ENCODE measurements at places on chromosomes 7 and 10. TPM values are rescaled to one million over a fixed set of nuclear protein-coding genes. Genes with fewer than 3 reads are reported as not detected.
A peak's percentile ranks its signal among the peaks of the same experiment; 100 is the strongest.

- H3K4me3 ChIP-seq, result no peak overlapping the region
- no peaks in the 10 kb centered on the region for H3K27me3 ChIP-seq
- no peak for DNase-seq
- no peaks in the 10 kb centered on the region for H3K4me1 ChIP-seq
These were observed 89.7 kb downstream of the NKX6-2 start for GRCh38 chr10:132696204-132696603.

GRCh38 chr7:45268013-45268412 lies 110.4 kb downstream of the RAMP3 start:
- H3K4me3 ChIP-seq, result no peak overlapping the region
- no peaks in the 10 kb centered on the region for H3K4me1 ChIP-seq
- H3K36me3 ChIP-seq, result no peaks in the 10 kb centered on the region
- H3K27ac ChIP-seq, result no peak overlapping the region
- DNase-seq, result no peak
- H3K27me3 ChIP-seq, result peaks cover 9% of the 10 kb centered on the region

GRCh38 chr7:158759245-158759614 lies 54.6 kb upstream of the NCAPG2 start:
- no peak for DNase-seq
- no peak overlapping the region for H3K27ac ChIP-seq
- no peak overlapping the region for H3K4me3 ChIP-seq
- H3K4me1 ChIP-seq, result peaks cover 5% of the 10 kb centered on the region
- peaks cover 94% of the 10 kb centered on the region for H3K36me3 ChIP-seq

MAT1A gene
- total RNA-seq, result 1.0 TPM

PLCE1 gene
- 10.5 TPM for total RNA-seq

ITIH2 gene
- total RNA-seq, result 0.32 TPM

- no peak for DNase-seq
- H3K4me3 ChIP-seq, result peak overlapping the region; percentile 43
- no peaks in the 10 kb centered on the region for H3K27me3 ChIP-seq
- no peaks in the 10 kb centered on the region for H3K36me3 ChIP-seq
- peaks cover 43% of the 10 kb centered on the region for H3K4me1 ChIP-seq
These were observed 41.1 kb downstream of the FAM20C start for GRCh38 chr7:233249-234035.

GRCh38 chr7:110604206-110604605 lies 486.7 kb upstream of the LRRN3 start:
- no peaks in the 10 kb centered on the region for H3K36me3 ChIP-seq
- no peak for DNase-seq
- H3K27ac ChIP-seq, result no peak overlapping the region

PNLIPRP1 gene
- not detected for total RNA-seq

- H3K4me3 ChIP-seq, result no peak overlapping the region
- H3K4me1 ChIP-seq, result no peaks in the 10 kb centered on the region
- H3K36me3 ChIP-seq, result no peaks in the 10 kb centered on the region
- no peak for DNase-seq
These were observed 92.0 kb downstream of the GPR85 start for GRCh38 chr7:112994656-112995055.

PNLIPRP3 gene
- total RNA-seq, result not detected

DNA sequence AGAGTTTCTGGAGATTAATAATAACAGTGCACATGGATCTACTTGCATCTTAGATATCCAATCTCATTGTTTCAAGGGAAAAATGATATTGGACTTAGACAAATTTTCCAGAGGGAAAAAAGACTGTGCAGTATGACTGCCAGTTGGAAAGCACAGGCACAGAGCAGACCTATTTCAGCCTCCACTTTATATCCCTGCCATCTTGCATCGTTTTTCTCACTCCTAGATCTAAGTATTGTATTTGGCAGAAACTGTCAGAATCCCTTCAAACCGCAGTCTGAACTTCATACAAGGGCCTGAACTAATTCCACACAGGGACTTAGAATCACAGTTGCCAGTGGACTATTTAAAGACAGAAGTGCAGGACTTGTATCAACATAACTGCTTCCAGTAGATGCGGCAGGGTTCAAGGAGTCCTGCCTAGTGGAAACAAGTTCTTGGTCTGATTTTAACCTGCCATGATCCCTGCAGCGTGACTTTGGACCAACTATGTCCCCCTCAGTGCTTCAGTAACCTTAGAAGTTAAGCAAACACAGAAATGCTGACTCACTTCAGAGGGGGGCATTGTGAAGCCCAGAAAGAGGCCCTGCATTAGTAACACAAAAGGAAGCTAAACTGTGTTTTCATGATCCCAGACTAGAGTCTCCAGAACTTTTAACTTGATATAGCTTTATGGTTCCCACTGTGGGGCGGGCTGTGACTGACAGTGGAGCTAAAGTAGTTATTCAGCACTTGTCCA lies 95.7 kb upstream of the PALS2 start:
- H3K27ac ChIP-seq, result no peak overlapping the region
- no peaks in the 10 kb centered on the region for H3K27me3 ChIP-seq
- no peak for DNase-seq
- H3K4me1 ChIP-seq, result peaks cover 4% of the 10 kb centered on the region

DNA sequence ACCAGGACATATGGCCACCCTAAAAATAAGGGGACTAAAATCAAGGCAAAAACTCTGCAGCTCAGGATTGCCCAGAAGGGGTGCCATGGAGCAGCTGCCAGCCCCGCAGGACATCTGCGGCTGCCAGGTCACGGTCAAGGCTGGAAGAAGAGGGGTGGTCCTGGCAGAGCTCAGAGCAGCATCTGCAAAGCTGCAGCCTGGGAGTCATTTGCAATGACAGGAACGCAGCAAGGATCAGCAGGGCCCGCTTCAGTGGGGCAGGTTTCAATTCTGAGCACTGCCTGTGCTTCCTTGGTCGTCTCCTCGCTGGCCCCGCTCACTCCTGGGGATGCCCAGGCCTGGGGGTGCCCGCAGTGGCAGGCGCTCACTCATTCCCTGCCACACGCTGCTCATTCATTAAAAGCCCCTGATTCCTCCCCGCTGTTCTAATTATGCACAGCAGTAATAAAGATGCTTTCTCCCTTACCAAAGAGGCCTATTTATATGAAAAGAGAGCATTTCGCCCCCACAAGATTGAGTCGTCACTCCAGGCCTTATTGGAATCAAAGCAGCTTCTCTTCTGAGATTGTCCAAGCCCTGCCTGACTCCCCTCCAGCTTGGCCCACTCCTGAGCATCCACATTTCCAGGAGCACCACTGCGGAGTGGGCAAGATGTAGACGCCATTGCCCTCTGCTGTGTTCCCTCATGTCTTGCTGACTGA lies 4.6 kb downstream of the HSPA12A start:
- H3K4me1 ChIP-seq, result peaks cover 13% of the 10 kb centered on the region
- H3K36me3 ChIP-seq, result no peaks in the 10 kb centered on the region
- no peak overlapping the region for H3K27ac ChIP-seq
- no peak for DNase-seq
- H3K4me3 ChIP-seq, result no peak overlapping the region

- no peak overlapping the region for H3K4me3 ChIP-seq
- H3K36me3 ChIP-seq, result no peaks in the 10 kb centered on the region
- no peak overlapping the region for H3K27ac ChIP-seq
These were observed 222.1 kb upstream of the AOAH start for GRCh38 chr7:36946401-36946739.

DNA sequence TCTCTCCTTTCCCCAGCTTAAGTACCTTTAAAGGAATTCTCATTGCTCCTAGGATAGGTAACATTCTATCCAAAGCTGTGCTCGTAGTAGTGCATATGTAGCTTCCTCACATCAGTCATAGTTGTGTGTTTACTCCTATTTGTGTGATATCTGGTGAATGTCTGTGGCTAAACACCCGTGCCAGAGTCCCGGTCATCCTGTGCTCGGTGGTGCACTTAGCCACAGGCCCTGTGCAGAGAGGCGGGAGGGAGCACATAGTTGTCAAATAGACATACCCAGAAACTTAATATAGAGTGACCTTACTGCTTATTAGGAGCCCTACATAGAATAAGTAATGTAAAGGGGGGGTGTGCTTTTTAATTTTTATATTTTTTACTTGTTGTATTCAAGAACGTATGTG lies 76.6 kb downstream of the RBM33 start:
- peaks cover 6% of the 10 kb centered on the region for H3K4me1 ChIP-seq
- H3K36me3 ChIP-seq, result peaks cover 47% of the 10 kb centered on the region
- no peak for DNase-seq
- no peaks in the 10 kb centered on the region for H3K27me3 ChIP-seq

DNA sequence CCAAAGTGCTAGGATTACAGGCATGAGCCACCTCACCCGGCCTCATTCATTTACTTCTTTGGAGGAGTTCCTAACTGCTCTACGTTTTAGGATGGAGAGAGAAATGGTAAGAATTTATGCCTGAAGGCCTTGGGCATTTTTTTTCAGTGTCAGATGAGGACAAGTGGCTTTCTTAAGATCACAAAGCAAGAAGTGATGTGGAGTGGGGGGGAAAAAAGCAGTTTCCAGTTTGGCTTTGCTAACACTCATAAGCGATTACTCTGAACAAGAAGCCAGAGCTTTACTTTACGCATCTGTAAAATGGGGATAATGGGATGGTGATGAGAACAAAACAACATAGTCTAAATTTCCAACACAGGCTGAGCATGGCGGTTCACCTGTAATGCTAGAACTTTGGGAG lies 2.6 kb upstream of the PPIA start:
- no peaks in the 10 kb centered on the region for H3K27me3 ChIP-seq
- no peak overlapping the region for H3K4me3 ChIP-seq
- DNase-seq, result no peak
- H3K36me3 ChIP-seq, result peaks cover 5% of the 10 kb centered on the region
- H3K4me1 ChIP-seq, result peaks cover 23% of the 10 kb centered on the region

GRCh38 chr10:73406846-73407245 lies 7.0 kb downstream of the ANXA7 start:
- DNase-seq, result no peak
- H3K27ac ChIP-seq, result no peak overlapping the region
- H3K4me3 ChIP-seq, result no peak overlapping the region
- H3K4me1 ChIP-seq, result peaks cover 14% of the 10 kb centered on the region
- no peaks in the 10 kb centered on the region for H3K27me3 ChIP-seq

DNA sequence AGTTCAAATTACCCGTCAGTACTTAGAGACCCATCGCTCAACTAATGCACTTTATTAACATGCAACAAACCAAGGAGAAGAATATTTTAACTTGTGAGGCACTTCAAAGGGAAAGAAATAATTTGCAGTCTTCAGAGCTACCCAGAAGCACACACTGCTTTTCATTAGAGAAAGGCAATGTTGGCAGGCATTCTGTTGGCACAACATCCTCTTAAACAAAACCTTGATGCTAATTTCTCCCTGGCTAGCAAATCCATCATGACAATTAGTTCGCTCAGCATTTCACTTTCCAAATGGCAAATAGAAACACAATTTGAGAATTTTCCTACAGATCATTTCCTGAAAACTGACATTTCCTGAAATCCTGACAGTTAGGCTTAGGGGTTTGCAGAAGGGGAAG lies 155.6 kb upstream of the FAM13C start:
- DNase-seq, result no peak
- H3K4me1 ChIP-seq, result peaks cover 5% of the 10 kb centered on the region
- H3K36me3 ChIP-seq, result no peaks in the 10 kb centered on the region

DNA sequence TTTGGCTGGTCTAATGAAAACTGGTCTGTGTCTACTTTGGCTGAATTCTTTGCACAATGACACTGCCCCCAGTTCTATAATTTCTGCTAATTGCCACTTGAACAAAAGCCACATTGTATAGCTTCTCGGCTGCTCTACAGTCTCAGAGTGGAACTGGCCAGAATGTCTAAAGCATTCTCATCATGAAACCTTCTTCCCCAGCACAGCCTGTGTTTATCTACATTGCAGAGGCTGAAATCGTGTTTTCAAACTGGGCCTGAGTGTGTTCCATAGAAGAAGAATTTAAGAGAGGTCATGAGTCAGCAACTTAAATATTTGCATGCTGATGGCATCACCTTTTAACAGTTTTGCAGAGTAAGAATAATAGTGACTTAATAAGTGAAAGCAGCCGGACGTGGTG lies 177.2 kb downstream of the BUB3 start:
- no peaks in the 10 kb centered on the region for H3K27me3 ChIP-seq
- no peak overlapping the region for H3K4me3 ChIP-seq
- no peak for DNase-seq
- H3K27ac ChIP-seq, result no peak overlapping the region
- no peaks in the 10 kb centered on the region for H3K4me1 ChIP-seq

DNA sequence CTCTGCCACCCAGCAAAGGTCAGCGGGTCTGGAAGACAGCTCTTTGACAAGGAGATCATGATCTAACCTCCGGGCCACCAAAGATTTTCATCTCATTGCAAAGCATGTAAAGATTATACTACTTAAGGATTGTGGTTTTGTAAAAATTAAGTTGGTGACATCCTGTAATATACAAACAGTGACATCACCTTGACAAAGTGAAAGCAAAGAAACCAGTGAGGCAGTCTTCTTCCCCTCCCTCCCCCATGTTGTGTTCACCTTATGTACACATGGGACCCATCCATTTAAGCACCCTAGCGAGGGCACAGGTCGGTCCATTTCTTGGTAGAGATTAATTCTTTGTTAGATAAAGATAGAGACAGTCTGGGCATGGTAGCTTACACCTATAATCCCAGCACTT lies 3.9 kb downstream of the MDH2 start:
- peaks cover 39% of the 10 kb centered on the region for H3K36me3 ChIP-seq
- DNase-seq, result no peak
- no peak overlapping the region for H3K4me3 ChIP-seq
- H3K27ac ChIP-seq, result no peak overlapping the region
- H3K4me1 ChIP-seq, result peaks cover 14% of the 10 kb centered on the region

VENTX gene
- 4.5 TPM for total RNA-seq

DNA sequence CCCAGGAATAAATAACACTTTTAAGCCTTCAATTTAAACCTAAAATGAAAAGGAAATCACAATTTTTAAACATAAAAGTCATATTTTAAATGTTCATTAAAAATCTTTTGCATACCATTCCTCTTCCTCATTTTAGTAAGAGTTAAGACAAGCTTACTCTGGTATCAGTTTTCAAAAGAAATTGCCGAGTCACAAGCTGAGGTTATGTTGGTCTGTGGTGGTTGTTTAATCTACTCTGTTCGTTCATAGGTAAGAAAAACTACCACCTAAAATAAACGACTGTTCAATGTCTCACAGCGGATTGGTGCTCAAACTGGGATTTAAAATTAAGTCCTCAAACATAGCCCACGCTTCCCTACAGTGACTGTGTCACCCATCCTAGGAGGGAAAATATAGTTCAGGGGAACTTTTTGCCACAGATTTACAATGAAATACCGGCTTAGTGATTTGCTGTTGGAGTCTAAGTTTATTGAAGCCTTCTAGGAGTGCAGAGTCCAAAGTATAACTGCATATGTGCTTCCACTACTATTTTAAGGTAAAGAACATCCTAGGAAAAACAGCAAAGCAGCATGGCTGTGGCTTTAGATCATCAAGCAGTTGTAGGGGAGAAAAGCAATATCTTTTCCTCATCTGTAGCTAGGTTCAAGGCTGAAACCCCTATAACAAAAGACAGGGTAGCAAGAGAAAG lies 61.1 kb downstream of the GNAT3 start:
- no peaks in the 10 kb centered on the region for H3K27me3 ChIP-seq
- no peak for DNase-seq
- no peaks in the 10 kb centered on the region for H3K36me3 ChIP-seq
- H3K4me1 ChIP-seq, result no peaks in the 10 kb centered on the region

Data from lower lobe of right lung (tissue), 2 donors.